Effector CD8-positive, alpha-beta T cell (primary cell): ENCODE measurements at places on chromosomes 2 and 18.

DNA sequence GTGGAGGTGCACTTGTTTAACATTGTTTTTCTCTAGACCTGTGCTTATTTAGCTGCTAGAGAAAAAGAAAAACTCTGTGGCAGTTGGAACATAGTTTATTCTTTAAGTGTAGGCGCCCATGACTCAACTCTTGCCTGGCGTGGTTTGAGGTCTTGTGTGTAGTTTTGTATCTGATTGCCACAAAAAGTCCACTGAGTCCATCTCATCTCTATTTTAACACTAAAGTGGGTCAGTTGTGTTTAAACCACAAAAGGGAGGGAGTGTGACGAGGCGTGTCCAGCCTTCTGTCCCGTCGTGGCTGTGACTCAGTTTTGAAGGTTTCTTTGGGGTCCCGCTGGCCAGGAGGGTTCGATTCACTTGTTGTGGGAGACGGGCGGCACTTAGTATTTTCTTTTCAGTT is 15.3 kb upstream of the UGT1A9 start:
- no peak for DNase-seq

- no peak for DNase-seq
Measured at GRCh38 chr2:21059885-21060610, 16.2 kb upstream of the APOB start.

- DNase-seq = no peak
Measured at GRCh38 chr2:168355121-168355520, 101.0 kb upstream of the CERS6 start.

- DNase-seq = no peak
Measured at GRCh38 chr2:216243026-216243425, 129.3 kb downstream of the MARCHF4 start.

DNA sequence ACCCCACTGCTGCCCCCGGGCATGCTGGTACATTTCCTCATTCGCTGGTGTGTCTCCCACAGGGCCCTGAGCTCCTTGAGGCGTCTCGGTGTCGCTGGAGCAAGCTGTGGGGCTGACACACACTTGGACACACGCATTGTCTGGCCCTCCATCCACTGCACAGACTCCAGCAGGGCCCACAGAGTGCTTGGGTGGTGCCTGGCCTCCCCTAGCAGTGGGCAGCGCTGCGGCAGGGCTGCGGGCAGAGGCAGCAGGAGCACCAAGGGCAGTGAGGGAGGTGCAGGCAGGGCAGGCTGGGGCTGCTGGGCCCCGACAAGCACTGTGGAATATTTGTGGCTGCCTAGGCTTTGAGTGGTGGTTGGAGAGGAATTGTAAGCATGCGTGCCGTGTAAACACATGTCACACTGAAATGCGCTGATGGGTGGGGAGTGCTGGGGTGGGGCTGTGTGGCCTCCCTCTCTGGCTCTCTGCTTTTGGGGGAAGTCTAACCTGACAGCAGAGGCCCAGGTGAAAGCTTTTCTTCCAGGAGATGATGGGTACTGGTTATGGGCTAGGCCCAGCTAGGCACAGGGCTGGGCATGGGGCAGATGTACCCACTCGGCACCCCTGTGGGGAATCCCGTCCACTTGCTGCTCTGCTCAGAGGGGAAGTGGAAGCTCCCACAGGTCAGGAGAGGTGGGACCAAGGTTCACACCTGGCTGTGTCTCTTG is 55.5 kb upstream of the HS6ST1 start:
- no peak for DNase-seq

- DNase-seq = no peak
Measured at GRCh38 chr18:23552505-23552904, 33.8 kb downstream of the NPC1 start.

- DNase-seq = no peak
Measured at GRCh38 chr18:24878289-24878688, 417.9 kb downstream of the HRH4 start.

GRCh38 chr2:85852937-85853498 is 35.8 kb downstream of the ST3GAL5 start:
- DNase-seq = peak; percentile 38

DNA sequence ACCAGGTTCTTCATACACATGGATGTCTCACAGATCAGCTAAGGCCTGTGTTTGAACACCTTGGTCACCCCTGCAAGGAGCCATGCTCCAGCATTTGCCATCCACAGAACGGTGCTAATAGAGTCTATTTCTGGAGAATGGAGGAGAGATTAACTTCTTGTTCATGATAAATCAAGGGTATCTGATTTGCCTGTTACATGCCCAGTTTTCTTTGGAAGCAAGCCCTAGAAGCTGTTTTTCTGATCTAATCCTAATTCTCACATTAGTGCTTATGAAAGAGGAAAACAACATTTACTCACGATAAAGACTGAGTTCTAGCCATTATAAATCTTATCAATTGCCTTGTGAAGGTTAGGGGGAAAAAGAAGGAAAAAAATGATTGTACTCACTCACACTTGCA is 119.6 kb upstream of the DTNA start:
- no peak for DNase-seq

- DNase-seq = no peak
Measured at GRCh38 chr2:156574112-156574511, 137.9 kb downstream of the GPD2 start.

GRCh38 chr2:239919774-239920692 is 105.1 kb downstream of the NDUFA10 start:
- no peak for DNase-seq

- DNase-seq = no peak
Measured at GRCh38 chr2:98367721-98368120, 21.5 kb downstream of the CNGA3 start.

DNA sequence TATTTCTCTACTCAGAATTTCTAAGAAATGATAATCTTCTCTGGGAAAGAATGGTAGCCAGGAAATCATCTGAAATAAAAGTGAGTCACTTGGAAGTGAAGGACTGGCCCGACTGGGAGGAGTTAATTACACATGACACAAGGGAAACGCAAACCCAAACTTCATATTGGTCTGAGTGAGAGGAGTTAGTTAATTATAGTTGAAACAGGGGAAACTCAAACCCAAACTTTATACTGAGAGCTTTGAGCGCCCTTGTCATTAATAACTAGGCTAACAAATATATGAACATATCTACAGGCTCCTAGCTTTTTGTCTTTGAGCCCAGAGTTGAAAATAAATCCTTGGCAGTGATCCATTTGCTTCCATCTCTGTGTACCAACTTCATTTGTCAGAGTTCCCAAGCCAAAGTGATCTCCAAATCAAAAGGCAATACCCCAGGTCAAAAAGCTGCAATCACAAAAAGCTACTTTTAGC is 187.8 kb upstream of the COL3A1 start:
- no peak for DNase-seq
